ENCODE measurements at places on chromosomes 12 and 14. TPM values are rescaled to one million over a fixed set of nuclear protein-coding genes. Genes with fewer than 3 reads are reported as not detected.

The SOCS4 gene
- 12.9 TPM for total RNA-seq

The BHLHE41 gene
- 2.9 TPM for total RNA-seq

The ITGB7 gene
- 1.6 TPM for total RNA-seq

The CAPZA3 gene
- total RNA-seq, result not detected

The LTB4R2 gene
- total RNA-seq, result 3.0 TPM

The LUM gene
- total RNA-seq, result 133 TPM

The GDF3 gene
- not detected for total RNA-seq

The RABGGTA gene
- total RNA-seq, result 54.9 TPM

The APOF gene
- total RNA-seq, result not detected

The KERA gene
- not detected for total RNA-seq
